Mesothelial cell of epicardium (in vitro differentiated cells): ENCODE measurements at places on chromosomes 3 and 15. TPM values are rescaled to one million over a fixed set of nuclear protein-coding genes. Genes with fewer than 3 reads are reported as not detected.

Gene CFAP100
- total RNA-seq = not detected in 3 replicates

- peaks cover 8% of the 10 kb centered on the region for H3K27me3 ChIP-seq
- no peak for DNase-seq
- no peaks in the 10 kb centered on the region for H3K4me1 ChIP-seq
- no peaks in the 10 kb centered on the region for H3K36me3 ChIP-seq
- no peak overlapping the region for H3K4me3 ChIP-seq
These were observed 14.5 kb downstream of the POU1F1 start for GRCh38 chr3:87261925-87262324.

DNA sequence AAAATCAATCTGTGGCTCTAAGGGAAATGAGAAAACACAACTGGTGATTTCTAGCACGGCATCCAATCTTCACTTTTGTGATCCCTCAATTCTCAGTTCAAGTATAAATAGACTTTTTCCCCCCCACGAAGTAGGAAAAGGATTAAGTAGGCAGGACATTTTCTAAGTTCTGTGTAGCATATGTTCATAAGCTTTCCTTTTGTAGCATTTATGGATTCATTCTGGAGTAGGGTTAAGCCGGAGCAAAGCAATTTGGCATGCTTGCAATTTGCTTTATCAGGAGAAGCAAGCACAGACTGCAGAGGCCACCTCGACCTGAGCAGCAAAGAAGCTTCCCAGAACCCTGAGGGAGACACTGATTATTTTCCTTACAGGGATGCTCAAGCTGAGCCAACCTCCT lies 66.3 kb downstream of the FHIT start:
- no peaks in the 10 kb centered on the region for H3K36me3 ChIP-seq
- H3K27me3 ChIP-seq = no peaks in the 10 kb centered on the region
- no peak for DNase-seq
- no peak overlapping the region for H3K27ac ChIP-seq
- peaks cover 18% of the 10 kb centered on the region for H3K4me1 ChIP-seq
- H3K4me3 ChIP-seq = no peak overlapping the region

- no peak overlapping the region for H3K4me3 ChIP-seq
- DNase-seq = no peak
- H3K27me3 ChIP-seq = no peaks in the 10 kb centered on the region
- H3K27ac ChIP-seq = no peak overlapping the region
- H3K4me1 ChIP-seq = no peaks in the 10 kb centered on the region
- H3K36me3 ChIP-seq = peaks cover 10% of the 10 kb centered on the region
These were observed 52.9 kb downstream of the USF3 start for GRCh38 chr3:113643583-113643982.
